ENCODE measurements at places on chromosomes 5 and 9.

- DNase-seq, result no peak
Measured at GRCh38 chr5:31706186-31706585, 67.3 kb downstream of the PDZD2 start.

- DNase-seq, result peak; percentile 6
Measured at GRCh38 chr5:177443144-177443983, 3.2 kb upstream of the PRR7 start.

DNA sequence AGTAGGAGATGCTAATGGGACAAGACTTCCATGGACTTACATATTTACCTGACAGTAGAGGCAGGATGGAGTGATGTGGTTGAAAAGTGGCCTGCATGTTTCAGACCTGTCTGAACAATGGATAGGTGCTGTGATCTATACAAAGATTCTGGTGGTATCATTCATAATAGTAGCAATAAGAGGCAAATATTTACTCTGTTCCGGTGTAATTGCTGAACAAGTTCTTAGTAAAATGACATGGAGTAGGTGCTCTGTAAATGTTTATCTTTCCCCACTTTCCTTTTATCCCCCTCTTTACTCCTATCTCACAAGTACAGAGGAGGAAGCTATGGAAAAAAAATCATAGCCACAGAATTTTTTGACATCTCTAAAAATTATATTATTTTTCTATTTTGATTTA lies 159.0 kb upstream of the SLC12A2 start:
- no peak for DNase-seq

DNA sequence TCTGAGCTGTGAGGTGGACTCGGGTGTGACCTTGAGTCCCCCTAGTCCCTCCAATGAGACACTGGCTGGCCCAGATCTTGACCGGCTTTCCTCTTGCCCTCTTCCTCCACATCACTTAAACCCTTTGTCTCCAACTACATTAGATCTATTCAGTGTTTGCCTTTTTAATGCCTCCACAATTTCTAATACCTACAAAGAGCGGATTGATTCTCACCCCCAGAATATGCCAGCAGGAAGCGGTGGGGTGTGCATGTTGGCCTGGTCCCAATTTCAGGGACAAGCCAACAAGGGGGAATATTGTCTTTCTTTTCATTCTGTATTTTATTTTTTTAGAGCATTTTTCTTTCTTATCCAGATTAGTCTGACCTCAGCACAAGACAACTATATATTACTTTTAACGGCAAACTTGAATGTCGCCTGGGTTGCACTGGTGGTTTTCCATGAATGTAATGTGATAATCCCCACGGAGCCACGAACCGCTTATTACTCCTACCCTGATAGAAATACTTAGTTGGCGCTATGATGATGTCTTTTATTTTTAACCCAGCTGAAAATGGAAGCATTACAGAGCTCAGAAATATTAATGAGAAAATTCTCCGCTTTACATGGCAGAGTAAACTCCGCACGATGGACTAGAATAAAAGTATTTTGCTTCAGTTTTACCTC lies 68.5 kb upstream of the MYO10 start:
- no peak for DNase-seq

DNA sequence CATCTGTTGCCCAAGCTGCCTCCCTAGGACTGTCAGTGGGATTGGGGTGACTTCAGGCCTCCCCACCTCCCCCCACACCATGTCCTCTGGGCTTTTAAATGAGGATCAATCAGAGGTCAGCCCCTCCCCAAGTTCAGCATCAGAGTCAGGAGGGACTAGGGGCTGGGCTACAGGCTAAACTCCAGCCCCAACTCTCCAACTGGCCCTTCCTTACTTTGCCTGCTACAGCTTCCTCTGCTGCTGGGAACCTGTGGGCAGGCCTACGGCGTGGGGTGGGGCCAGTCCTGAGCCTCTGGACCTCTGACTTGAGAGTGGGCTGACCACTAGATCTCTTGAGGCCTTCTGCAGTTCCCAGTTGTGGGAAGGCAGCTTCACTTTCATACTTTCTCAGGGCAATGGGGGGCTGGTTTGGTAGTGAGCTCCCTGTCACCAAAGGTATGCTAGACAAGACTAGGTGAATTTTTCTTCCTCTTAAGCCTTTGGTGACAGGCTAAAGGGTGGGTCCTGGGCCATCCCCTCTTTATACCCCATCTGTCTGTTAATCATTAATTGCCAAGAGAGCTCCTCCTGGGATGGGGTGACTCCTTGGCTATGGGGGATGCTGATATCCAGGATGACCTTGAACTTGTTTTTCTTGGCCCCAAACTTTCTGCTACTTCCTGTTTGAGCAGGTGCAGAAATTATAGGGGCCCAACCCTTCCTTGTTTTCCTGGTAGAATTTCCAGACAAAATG lies 10.8 kb upstream of the DAB2IP start:
- DNase-seq, result no peak

DNA sequence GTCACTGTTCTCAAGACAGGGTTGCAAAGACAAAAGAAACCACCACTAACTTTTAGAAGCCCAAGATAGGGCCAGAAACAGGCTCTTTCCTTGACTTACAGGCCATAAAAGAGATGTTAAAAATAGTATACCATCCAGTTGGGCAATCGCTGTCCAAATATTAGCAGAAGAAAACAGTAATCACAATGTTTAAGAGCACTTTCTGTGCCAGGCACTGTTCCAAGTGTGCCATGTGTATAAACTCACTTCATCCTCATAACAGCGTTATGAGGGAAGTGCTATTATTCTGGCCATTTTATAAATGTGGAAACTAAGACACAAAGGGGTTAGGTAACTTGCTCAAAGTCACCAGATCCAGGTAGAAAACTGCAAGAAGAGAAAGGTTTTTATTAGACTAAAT lies 111.7 kb downstream of the KCNN2 start:
- no peak for DNase-seq

DNA sequence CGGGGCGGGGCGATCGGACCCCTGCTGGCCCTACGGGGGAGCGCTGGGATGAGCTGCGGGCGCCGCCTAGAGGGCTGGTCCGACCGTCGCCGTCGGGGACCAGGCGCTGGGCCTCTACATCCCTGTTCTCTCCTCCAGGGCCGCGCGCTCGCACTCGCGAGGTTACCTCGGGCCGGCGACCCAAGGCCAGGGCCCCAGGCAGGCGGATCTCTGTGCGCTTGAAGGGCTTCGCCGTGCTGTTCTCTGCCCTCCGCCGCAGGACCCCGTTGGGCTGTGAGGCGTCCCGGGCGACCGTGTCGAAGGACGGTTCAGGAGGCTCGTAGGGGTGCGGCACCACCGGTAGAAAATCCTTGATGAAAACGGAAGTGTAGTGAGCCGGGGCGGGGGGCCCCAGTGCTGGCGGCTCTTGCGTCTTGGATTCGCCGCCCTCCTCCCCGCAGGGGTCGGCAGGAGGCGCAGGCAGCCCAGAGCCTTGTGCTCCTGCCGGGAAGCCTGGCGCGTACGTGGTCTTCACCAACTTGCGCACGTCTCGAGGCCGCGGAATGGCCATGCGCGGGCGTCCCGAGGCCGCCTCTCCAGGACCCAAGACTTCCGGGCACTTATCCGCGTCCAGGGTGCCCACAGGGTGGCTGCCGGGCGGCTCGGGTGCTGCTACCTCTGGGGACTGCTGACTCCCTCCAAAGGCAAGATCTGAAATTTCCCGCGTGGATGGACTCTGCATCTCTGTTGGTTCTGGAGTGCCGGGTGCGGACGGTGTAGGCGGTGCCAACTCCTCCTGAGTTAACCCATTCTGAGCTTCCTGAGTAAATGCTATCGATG lies 2.0 kb downstream of the PROB1 start:
- DNase-seq, result peak; percentile 87

DNA sequence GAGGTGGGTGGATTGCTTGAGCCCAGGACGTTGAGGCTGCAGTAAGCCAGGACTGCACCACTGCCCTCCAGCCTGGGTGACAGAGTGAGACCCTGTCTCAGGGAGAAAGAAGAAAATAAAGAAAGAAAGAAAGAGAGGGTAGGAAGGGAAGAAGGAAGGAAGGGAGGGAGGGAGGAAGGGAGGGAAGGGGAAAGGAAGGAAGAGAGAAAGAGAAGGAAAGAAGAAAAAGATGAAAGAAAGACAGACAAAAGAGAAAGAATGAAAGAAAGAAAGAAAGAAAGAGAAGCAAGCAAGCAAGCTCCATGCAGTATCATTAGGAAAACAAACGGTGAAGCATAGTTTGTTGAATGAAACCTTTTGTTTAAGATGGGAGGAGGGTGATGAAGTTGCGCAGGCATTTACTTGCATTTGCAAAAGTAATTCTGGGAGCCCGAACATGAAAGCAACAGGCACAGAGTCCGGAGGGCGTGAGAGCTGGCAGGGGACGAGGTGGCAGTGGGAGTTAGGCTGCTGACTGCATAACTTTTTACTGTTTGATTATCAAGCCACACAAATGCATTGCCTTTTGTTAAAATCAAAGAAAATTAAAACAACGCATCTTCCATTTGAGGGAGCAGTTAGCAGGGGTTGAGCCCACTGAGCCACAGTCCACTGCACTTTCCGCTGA lies 26.0 kb upstream of the CEP72 start:
- no peak for DNase-seq

GRCh38 chr9:19931098-19931890 lies 142.5 kb upstream of the SLC24A2 start:
- no peak for DNase-seq

GRCh38 chr9:114696814-114697544 lies 15.0 kb upstream of the TEX48 start:
- no peak for DNase-seq

- no peak for DNase-seq
Measured at GRCh38 chr5:83507431-83507830, 35.9 kb downstream of the VCAN start.

GRCh38 chr9:123113185-123113584 lies 79.7 kb downstream of the GPR21 start:
- DNase-seq, result peak; percentile 75

- DNase-seq, result no peak
Measured at GRCh38 chr5:136031711-136032110, 2.9 kb downstream of the TGFBI start.

- no peak for DNase-seq
Measured at GRCh38 chr9:95855961-95856360, 19.5 kb upstream of the ERCC6L2 start.

DNA sequence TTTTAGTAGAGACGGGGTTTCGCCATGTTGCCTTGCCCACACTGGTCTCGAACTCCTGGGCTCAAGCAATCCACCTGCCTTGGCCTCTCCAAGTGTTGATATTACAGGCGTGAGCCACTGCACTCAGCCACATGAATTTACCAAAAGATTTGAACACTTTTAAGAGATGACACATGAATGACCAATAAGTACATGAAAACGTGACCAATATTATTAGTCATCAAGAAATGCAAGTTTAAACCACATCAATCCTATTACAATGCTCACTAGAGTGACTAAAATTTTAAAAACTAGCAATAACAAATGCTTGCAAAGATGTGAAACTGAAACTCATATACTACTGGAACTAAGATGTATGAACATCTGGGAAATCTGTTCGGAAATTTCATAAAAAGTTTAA lies 54.3 kb downstream of the NR6A1 start:
- DNase-seq, result no peak

- no peak for DNase-seq
Measured at GRCh38 chr9:73995836-73996235, 501.3 kb upstream of the RORB start.

DNA sequence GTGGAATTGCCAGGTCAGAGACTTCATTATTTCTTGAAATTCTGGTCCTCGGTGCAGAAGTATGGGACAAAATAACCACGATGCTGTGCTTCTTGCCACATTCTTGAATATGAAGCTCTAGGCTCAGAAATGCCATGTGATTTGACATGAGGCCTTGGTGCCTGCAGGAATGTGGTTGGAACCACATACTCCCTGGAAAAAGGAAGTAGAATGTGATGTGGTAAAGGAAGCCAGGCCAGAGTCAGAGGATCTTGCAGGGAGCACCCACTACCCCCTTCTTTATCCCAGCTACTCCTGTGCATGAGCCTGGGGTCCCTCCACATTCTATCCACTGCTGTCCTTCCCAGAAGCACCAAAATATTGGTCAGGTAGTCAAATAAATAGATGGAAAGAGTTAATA lies 80.9 kb downstream of the FOXD1 start:
- DNase-seq, result no peak

DNA sequence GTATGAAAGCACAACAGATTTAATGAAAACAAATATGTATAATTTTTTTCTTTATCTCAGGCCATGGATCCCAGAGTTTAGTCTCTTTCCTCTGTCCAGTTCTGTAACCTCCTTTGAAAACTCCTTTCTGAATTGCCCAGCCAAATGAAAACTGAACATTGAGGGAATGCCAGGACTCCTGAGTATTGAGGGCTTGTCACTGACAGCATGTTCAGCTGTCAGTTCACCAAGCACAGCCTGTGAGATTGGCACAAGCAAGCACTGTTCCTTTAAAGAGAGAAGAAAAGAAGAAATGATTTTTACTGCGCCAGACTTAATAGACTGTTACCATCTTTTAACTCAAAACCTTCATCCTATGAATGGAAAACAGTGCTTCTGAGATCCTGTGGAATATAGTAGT lies 27.3 kb downstream of the TTC1 start:
- no peak for DNase-seq

- no peak for DNase-seq
Measured at GRCh38 chr9:36748322-36748899, 175.7 kb downstream of the MELK start.

DNA sequence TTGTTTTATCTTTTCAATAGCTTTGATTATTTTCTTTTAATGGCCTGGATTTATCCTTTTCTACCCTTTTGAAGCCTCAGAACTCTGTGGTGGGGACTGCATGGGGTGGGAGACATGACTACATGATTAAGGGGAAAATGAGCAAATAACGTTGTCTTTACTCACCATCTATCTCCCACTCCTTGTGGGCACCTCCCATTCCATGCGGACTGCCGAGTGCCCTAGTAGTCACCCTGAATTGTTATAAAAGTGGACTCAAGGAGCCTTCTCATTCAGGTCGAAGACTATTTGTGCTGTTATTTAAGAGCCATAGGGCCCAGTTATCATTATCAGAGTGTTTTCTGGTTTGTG lies 281.8 kb downstream of the MLLT3 start:
- DNase-seq, result no peak

DNA sequence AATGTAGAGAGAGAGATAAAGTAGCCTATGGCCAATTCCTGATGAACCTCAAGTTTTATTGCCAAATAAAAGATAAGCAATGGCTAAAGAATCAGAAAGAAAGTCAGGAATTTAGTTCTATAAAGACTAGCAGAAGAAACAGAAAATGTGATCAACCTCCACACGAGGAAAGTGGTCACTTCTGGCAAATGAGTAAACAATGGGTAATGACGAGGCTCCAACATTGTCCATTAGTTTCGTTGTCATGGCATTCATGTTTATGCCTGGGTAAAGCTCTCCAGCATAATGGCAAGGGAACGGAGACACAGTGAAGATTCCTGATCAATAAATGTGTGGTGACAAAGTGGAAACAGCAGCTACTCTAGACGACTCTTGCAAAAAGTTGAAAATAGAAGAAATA lies 341.8 kb upstream of the CTNND2 start:
- DNase-seq, result no peak

- DNase-seq, result no peak
Measured at GRCh38 chr9:69130456-69131441, 43.3 kb upstream of the TJP2 start.

GRCh38 chr9:6739218-6739617 lies 18.6 kb upstream of the KDM4C start:
- no peak for DNase-seq

- DNase-seq, result no peak
Measured at GRCh38 chr5:103114440-103114839, 5.5 kb downstream of the GIN1 start.

- DNase-seq, result no peak
Measured at GRCh38 chr5:12335938-12336337, 431.7 kb upstream of the CTNND2 start.
